ENCODE measurements at places on chromosomes 2 and 18.
A peak's percentile ranks its signal among the peaks of the same experiment; 100 is the strongest.

DNA sequence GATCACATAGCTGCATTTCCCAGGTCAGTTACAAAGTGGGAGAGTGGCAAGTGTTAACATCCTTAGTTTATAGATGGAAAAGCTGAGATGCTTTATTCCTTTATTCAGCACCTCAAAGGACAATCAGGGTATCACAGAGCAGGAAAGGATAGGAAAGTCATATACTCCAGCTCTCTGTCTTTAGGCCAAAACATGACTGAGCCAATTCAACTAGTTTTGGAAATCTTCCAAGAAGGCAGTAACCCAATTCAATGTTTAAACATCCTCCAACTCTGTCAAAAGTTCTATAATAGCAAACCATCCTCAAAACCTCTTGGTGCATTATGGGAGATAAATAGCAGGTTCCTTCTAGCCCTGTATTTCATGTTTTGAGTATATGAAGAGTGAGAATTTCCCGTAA lies 25.2 kb downstream of the CASP8 start:
- no peak for DNase-seq

DNA sequence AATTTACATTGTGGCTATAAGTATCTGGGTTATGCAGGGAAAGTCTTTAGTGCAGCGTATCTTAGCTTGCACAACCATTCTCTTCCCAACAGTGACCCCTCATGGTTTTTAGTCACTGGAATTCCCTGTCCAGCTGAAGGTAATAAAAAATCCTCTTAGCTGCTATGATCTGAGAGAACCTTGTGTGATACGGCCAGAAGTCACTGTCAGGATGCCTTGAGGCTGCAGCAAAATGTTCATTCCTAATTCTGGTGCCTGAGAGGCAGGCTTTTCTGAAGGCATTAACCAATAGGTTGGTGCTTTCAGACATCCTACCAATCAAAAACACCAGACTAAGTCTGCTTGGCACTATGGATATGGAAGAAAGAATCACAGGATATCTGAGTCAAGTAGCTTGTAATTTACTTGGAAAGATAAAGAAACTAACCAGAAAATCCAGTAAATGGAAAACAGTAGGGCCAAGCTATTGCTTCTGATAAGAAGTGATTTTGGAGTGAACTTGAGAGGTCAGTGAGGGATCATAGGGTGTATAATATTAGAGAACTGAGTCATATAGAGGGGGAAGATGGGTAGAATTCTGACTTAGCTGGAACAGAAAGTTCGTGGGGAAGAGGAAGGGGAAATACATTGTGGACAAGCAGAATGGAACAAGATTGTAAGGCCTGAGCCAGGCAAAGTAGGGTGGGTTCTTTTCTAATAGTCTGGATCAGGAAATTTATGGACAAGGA lies 89.0 kb upstream of the SLC14A2 start:
- no peak for DNase-seq

DNA sequence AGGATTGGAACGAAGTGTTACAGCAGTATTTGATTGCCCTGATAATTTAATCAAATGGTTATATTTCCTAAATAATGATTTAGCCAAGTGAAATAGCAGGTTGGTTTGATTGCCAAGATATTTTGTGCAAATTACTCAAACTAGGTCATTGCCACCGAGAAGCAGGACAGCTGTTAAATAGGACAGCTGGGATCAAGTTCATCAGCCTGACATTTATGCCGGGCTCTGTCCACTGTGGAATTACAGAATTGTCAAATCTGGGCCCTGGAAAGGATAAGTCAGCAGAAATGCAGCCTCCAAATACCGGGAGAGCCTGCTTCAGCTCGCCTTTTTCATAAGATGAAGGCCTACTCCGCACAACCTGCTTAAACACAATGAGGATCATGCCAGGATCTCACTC lies 73.9 kb upstream of the RPL31 start:
- no peak for DNase-seq

GRCh38 chr2:67854103-67854743 lies 208.6 kb downstream of the C1D start:
- no peak for DNase-seq

- peak; percentile 26 for DNase-seq
Measured at GRCh38 chr2:45585267-45585861, 25.7 kb downstream of the SRBD1 start.

DNA sequence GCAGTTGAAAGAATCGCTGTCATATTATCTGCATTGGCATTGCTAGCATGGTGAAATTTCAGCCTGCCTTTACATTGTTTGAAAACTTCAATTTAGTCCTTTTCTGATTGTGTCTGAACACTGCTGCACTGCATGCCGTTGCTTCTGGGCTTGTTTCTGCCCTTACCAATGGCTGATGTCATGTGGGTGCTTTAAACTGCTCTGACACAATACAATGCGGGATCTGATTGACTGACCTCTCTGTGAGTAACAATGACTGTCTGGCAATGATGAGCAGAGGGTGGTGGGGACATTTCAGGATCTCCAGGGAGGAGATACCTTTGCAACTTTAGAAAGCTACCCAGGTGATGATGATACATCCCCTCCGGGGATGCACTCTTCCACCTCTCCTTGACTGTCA lies 119.5 kb upstream of the ZBTB14 start:
- no peak for DNase-seq

DNA sequence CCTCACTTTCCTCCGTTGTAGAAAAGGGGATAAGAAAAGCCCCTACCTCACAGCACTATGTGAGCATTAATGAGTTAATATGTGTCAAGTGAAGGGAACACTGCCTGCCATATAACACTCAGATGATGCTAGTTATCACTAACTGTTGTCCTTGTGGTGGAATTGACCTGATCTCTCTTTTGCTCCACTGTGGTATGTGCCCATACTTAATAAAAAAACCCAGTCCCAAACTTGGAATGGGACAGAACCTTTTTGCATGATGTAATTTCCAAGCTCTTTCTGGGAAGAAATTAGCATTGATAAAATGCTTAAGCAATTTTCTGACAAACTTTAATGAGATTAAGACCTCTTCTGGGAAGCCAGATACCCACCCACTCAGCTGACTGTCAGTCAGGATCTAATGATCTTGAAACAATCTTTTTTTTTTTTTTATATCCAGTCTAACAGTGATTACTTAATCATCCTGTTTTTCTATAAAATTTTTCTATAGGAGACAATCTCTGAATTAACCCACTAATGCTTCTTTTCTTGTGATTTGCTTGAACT lies 158.7 kb downstream of the ZBTB7C start:
- DNase-seq = no peak

- DNase-seq = no peak
Measured at GRCh38 chr2:206831442-206831995, 66.1 kb downstream of the FASTKD2 start.

GRCh38 chr2:218023636-218024035 lies 20.8 kb upstream of the TNS1 start:
- DNase-seq = no peak

Measured in HCT116 (cell line).